ENCODE measurements at places on chromosomes 7 and 10.
A peak's percentile ranks its signal among the peaks of the same experiment; 100 is the strongest.

DNA sequence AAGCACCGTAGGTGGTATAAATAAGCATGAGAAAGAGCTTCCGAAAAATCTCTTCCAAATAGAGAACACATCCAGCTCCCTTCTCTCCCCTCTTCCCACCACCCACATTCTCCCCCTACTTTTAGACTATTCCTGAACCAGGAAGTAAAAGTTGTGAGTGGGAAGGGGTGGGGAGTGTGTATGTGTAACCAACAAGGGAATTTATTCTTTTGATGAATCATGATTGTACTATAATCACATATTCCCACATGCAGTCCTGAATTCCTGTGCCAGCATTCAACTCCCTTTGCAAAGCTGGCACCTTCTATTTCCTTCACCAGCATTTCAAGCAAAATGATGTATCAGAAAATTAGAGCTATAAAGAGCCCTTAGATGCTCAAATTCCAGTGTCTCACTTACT is 230.6 kb upstream of the CHRM2 start:
- DNase-seq = no peak

GRCh38 chr7:7491044-7491443 is 44.6 kb downstream of the COL28A1 start:
- no peak for DNase-seq

DNA sequence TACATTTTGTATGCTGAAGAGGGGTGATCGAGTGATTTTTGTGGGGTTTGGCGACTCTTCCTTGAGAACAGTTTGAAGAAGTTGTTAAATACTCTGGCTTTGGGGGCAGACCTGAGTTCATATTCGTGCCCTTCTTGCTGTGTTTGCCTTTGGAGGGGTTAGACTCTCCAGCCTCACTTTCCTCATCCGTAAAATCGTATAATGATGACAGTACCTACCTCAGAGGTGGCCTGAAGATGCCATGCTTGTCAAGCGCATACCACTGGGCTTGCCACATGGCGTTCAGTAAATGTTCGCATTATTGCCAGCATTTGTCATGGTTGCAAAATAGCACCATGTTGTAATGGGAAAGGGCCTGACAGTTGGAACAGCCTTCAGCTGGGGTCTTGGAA is 1.3 kb downstream of the STK17A start:
- no peak for DNase-seq

DNA sequence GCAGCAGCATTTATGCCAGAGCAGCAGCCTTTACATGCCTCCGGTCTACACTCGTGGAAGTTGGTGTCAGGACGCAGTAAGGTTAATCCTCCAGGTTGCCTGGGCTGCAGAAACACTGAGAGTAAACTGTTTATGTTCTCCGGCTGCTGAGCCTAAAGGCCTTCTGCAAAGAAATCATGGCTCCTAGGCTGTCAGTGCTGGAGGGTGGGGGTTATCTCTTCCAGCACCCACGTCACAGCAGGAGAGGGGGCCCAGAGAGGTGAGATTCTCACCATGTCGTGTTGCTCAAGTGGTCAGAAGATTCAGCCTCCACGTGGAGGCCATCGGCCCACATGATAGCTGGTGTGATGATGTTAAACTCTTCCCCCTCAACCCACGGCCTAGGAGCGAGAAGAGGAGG is 41.2 kb downstream of the COL13A1 start:
- DNase-seq = no peak

DNA sequence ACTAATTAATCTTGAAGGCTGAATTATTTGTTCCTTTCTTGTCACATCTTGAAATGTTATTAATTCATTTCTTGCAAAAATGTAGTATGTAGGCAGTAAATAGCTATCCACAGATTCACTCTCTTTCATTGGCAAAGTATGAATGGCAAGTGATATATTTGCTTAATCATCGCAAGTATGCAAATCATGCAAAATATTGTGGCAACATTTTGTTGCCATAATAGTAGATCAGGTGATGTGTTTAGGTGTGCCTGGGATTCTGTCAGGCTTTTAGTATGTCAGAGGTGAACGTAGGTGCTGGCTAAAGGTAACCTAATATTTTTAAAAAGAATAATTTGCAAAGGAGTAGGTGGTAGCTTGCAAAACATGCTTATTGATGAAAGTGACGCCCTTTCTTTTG is 5.9 kb downstream of the MAP3K8 start:
- DNase-seq = no peak

DNA sequence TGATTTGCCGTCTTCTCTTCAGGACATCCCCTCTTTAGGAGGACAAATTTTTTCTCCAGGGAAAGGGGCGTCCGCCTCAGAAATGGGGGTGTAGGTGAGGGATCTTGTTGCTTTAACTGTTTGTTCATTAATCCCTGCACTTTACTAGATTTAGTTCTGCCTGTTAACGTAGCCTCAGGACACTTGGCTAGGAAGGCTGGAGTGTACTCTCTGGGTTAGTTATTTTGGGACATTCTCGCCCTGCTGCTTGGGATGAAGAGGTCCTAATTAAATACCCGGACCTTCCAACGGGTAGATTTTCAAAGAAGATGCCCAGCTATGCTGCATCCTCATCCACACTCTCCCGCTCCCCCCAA is 552 bp upstream of the ZNF365 start:
- DNase-seq = no peak

DNA sequence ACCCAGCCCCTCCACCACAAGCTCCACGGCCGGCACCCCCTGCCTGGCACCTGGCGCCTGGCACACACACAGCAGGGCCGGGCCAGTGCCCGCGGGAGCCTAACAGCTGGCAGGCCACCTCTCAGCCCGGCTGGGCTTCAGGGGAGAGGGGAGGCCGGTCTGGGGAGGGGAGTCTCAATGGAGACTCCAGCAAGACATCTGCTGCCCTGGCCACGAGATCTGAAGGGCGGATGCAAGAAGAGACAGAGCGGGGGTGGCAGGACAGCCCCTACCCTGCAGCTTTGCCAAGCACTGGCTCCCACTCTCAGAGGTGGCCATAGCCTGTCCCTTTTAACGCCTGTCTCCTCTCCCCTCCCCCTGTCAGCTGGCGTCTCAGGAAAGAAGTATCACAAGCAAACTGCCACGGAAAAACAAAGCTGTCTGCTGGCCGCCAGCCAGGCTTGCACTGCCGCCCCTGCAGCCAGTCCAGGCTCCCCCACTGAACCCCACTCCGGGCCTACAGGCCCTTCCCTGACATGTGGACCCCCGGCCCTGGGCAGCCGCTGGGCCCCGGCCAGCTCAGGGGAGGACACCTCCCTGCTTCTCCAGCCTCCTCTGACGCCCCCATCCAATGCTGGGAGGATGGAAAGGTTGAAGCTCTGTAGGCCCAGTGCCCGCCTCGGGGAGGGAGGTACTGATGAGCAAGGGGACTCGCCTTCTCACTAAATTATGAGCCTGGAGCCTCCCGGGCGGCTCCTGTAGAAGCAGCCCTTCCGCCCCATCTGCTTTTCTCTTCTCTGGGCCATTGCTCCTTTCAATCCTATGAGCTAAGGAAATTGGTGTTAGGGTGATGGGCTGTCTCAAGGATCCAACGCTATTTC is 178.4 kb downstream of the ARHGAP12 start:
- no peak for DNase-seq

DNA sequence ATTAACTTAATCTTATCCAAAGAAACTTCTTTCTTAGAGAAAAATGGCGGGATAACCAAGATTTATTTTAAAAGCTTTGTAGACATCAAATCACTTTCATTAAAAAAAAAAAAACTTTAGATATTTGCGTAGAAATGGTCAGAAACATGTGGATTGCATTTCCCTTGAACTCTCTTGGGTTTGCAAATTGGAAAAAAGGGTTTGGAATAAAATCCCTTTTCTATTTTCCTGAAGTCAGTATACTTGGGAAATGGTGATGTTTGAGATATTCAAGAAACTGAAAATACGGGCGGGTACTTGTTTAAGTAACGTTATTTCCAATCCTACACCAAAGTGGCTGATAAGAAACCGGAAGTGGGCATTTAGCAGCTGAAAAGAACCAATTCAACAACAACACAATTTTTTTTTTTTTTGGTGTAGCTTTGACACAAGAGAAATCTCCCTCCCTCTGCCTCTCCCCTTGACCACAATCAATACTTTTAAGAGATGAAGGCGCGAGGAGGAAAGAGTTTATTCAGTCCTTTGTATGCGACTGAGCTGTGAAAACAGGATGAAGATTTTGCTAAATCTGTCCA is 13.7 kb upstream of the GFRA1 start:
- DNase-seq = no peak

- no peak for DNase-seq
Observed at GRCh38 chr7:63789378-63790176, 209.1 kb upstream of the ZNF722 start.

GRCh38 chr10:77679217-77679616 is 41.6 kb upstream of the KCNMA1 start:
- DNase-seq = no peak

- no peak for DNase-seq
Observed at GRCh38 chr7:151193203-151193978, 6.3 kb upstream of the ASB10 start.

DNA sequence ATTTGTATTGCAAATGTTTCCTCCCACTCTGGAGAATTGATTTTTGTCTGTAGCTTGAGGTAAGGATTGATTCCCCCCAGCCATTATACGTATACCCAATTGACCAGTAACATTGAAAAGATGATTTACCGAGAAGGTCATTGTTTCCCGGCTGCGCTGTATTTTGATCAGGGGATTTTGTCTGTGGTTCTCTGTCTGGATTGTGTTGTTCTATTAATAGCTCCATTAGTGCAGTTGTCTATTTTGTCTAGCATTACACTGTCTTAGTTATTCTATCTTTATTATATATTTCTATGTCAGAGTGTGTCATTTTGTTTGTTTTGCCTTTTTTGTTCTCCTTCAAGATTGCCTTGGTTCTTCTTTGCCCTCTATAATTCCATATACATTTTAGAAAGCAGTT is 37.7 kb downstream of the AHR start:
- DNase-seq = no peak

DNA sequence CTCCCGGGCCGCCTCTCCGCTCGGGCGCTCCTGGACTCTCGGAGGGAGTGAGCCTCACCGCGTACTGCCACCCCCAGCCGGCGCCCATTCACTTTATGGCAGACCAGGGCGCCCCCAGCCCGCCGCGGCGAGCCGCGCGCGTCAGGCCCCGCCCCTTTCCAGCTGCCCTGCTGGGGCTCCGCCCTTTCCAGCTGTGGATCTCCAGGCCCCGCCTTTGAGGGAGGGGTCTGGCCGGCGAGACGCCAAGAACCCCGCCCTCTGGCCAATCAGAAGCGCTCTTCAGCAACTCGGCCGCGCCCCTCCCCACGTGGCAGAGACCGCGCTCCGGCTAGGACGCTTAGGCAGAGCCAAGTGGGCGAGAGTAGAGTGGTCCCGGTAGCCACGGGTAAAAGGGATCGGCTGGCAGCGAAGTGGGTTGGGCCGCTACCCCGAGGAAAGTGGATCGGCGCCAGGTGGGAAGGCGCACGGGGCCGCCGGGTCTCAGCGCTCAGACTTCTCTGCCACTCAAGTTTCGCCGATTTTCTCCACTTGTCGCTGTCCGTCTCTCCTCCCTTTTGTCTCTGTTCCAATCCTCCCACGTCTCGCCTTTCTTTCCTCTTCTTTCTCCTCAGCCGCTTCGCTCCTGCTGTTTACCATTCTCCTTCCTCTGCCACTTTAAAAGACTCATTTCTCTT is at the start of gene PITX3:
Gene PITX3 (minus strand): TSS at position 69 of the 674 bp plus-strand sequence. CDS start 9,432 bp downstream, outside the sequence.
- DNase-seq = peak; percentile 81

DNA sequence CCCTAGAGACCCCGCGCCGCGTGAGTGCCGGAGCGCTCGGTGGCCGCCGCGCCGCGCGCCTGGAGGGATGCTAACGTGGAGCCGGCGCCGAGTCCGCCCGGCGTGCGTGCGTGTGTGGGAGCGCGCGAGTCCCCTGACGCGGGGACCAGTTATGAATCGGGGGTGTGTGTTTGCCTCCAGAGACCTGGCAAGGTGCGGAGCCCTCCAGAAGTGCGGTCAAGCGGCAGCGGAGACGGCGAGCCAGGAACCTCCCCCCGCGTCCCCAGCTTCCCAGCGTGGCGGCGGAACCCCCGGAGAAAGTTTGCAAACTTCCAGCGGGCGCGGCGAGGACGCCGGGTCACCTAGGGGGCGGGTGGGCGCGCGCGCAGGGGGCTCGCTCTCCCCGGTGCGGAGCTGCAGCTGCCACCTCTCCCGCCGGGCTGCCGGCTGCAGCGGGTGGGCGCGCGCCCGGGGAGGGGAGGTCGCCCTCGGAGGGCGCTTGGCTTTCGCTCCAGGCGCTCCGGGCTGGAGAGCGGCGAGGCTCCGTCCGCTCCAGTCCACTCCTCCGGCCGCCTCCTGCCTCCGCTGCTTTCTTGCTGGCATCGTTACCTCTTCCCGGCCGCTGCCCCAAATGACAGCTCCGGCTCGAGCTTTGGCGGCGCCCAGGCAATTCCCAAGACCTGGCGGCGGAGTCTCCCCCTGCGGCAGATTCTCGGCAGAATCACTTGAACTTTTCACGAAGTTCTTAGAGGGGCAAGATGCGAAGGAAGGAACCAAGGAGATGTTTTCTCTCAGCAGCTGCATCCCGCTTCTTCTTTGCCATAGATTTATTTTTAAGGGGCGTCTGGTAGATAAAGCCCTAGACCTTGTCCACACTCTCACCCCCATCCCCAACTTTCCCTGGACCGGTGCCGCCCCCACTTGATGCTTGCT is 2.3 kb upstream of the CREB5 start:
- no peak for DNase-seq

DNA sequence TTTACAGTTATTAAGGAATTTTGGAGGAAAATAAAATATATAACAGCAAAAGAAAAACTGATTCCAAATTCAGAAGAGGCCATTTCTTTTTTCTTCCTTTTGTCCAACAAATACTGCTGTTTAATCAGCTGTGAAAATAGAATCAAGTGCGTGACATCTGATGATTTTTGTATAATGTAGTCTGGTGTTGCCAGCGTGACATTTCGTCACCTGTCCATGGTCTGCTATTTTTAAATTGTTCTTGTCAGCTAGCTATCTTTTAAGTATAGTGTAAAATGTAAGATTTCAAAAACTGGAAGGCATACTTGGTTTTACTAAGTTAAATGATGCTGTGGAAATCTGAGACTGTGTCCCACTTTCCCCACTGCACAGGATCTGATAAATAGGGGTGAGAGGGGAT is 105.9 kb downstream of the CPEB3 start:
- DNase-seq = no peak

GRCh38 chr7:445020-445419 is 74.6 kb downstream of the PDGFA start:
- no peak for DNase-seq

DNA sequence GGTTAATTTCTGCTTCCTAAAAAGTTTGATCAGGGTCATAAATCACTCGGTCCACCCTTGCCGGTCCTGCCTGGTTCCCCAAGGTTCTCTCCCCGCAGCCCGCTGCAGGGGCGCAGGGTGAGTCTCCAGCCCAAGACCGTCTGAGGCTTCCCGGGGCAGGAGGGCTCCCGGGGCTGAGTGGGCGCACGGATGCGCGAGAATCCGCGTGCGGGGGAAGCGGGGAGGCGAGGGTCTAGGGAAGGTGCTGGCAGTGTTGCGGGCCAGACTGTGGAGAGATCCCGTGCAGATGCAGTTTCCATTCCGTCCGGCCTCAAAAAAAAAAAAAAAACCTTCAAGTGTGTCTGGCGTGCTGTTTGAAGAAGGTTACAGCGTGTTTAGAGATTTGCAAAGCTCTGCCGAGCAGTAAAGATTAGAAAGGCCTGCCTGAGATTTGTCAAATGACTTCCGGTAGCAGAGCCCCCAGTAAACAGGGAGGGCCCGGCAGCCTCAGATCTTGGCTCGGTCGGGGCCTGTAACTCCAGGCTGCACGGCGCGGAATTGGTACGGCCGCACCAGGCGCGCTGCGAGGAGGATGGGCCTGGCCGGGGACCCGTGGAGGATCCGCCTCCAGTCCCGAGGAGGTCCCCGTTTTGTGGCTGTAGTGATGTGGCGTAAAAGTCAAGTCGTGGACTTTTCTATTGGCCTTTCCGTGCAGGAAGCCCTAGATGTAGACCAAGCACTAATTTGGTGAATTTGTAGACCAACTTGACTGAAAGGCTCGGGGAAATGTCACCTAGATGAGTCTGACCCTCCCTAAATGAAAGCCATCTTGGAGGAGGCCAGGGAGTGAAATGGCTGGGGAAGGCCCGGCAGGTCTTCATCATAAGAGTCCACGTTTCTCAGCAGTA is 293.2 kb upstream of the NFE2L3 start:
- no peak for DNase-seq

Measured in stimulated activated CD4-positive, alpha-beta T cell treated with anti-CD3 and anti-CD28 coated beads, Interleukin-1b, Interleukin-23, amount 100 ng/mL, for 1 hour (primary cell).